Right renal cortex interstitium (tissue), 3 donors: ENCODE measurements at places on chromosomes 12 and 14. TPM values are rescaled to one million over a fixed set of nuclear protein-coding genes. Genes with fewer than 3 reads are reported as not detected.

Gene SYNJ2BP
- 43.4 TPM for polyA plus RNA-seq

Gene NUAK1
- 9.8 TPM for polyA plus RNA-seq

- no peak for DNase-seq
Observed at GRCh38 chr12:92297932-92298696, 152.5 kb upstream of the BTG1 start.

DNA sequence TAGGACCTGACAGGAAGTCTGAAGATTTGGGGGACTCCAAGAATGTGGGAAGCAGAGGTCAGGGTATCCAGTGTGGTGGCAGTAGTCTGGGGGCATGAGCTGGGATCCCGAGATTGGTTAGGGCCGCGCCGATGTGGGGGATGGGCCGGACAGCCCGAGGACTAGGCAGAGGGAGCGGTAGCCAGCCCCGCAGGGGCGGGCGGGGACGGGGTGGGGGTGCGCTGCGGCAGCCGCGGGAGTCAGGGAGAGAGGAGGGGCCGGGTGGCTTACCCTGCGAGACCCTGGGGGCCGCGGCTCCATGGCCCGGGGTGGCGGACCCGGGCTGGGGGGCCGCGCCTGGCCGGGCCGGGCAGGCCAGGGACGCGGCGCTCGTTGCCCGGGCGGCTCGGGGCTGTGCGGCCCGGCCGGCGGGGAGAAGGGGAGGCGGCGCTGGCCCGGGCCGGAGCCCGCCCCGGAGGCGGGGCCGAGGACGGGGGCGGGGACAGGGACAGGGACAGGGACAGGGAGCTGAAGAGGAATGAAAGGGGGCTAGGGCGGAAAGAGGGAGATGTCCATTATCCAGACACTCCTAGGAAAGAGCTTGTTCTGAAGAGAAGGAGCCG, 5.6 kb downstream of the ZNF385A start:
- DNase-seq: no peak

GRCh38 chr14:64465831-64466554, 694 bp downstream of the AKAP5 start:
- no peak for DNase-seq

GRCh38 chr12:81043979-81044740, 33.7 kb upstream of the ACSS3 start:
- no peak for DNase-seq

Gene TAS2R42
- not detected for polyA plus RNA-seq

Gene ACSM4
- polyA plus RNA-seq: not detected
